Inflammatory macrophage (primary cell): ENCODE measurements at places on chromosomes 12 and 14.

- DNase-seq, result no peak
Measured at GRCh38 chr14:99201351-99202073, 70.5 kb downstream of the BCL11B start.

DNA sequence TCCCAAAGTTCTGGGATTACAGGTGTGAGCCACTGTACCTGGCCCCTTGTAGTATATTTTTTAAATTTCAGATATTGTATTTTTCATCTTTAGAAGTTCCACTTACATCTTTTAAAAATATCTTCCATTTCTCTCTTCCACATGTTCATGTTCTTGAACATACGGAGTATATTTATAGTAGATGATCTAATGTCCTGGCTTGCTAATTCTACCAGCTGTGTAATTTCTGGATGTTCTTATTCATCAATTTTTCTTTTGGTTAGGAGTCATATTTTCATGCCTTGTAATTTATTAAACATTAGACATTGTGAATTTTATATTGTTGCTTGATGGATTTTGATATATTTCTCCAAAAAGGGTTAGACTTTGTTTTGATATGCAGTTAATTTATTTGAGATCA, 30.8 kb downstream of the NTN4 start:
- no peak for DNase-seq

- no peak for DNase-seq
Measured at GRCh38 chr14:100593751-100594624, 6.8 kb upstream of the BEGAIN start.

- DNase-seq, result no peak
Measured at GRCh38 chr12:93884794-93885460, 207.8 kb downstream of the CRADD start.

- peak; percentile 63 for DNase-seq
Measured at GRCh38 chr14:24411443-24412389, 12.9 kb downstream of the NYNRIN start.

DNA sequence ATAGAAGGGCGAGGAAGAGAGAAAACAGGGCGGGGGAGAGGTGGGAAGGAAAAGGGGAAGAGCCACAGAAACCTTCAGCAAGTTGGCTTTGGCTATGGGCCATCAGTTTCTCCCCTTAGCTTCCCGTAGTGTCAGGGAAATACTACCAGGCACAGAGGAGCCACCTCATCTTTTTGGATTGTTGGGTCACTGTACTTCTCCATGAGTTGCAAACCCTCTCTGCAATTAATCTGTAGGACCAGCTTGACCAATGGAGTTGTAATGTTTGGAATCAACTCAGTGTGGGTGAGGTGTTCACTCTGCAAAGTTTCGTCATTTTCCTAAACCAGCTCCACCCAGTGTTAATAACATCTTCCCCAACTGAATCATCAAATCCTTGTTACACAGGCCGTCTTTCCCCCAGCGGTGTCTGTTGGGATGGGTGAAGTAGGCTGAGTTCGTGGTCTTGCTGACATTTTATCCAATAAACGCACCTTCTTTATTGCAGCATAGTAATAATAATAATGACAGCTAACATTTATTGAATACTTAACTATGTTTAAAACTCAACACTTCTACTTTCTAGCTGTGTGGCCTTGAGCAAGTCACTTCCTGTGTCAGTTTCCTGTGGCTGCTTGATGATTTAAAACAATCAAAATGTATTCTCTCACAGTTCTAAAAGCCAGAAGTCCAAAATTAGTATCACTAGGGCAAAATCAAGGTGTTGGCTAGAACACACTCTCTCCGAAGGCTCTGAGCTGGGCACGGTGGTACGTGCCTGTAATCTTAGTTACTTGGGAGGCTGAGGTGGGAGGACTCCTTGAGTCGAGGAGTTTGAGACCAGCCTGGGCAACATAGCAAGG, 8.1 kb upstream of the GLTP start:
- peak; percentile 95 for DNase-seq

DNA sequence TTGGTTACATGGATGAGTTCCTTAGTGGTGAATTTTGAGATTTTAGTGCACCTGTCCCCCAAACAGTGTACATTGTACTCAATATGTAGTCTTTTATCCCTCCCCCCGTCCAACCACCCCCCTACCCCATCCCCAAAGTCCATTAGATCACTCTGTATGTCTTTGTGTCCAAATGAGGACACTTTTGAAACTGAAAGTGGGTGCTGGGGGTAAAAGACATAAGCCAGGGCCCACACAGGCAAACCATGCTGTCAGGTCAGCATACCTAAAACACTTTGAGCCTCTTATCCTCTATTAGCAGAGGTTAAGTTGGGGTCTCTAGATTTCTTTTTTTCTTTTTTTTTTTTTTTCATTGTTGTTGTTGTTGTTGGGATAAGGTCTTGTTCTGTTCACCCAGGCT, 31.3 kb upstream of the KICS2 start:
- DNase-seq, result no peak

- DNase-seq, result no peak
Measured at GRCh38 chr12:68876461-68876860, 56.5 kb downstream of the CPM start.

DNA sequence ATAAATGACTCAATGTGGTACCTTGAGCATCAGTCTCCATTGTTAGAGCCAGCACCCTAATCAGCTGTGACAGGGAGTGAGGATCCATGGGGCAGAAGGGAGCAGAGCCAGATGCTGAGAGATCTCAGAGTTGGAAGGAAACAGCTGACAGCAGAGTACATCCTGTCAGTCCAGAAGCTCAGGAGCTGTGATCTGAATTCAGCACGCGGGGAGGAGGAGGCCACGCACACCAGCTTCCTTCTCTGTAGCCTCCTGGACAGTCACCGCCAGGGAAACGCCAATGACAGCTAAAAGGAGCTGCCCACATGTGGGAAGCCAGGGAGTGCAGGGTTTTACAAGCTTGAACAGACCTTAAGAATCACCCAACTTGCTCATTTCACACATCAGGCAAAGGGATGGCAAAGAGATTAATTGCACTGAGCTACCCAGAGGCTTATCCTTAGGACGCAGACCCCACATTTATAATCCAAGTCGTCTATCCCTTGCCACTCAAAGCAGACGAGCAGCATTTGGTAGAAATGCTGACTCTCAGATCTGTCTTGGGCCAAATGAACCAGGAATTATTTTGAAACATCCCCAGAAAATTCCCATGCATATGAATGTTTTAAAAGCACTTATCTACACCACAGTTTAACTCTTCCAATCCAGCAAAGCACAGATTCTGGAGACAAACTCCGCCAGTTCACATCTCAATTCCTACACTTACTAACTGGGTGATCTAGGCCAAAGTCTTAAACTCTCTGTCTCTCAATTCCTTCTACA, 322.6 kb upstream of the TMTC1 start:
- DNase-seq, result no peak

GRCh38 chr12:65449400-65449799, 170.9 kb downstream of the MSRB3 start:
- peak; percentile 18 for DNase-seq

DNA sequence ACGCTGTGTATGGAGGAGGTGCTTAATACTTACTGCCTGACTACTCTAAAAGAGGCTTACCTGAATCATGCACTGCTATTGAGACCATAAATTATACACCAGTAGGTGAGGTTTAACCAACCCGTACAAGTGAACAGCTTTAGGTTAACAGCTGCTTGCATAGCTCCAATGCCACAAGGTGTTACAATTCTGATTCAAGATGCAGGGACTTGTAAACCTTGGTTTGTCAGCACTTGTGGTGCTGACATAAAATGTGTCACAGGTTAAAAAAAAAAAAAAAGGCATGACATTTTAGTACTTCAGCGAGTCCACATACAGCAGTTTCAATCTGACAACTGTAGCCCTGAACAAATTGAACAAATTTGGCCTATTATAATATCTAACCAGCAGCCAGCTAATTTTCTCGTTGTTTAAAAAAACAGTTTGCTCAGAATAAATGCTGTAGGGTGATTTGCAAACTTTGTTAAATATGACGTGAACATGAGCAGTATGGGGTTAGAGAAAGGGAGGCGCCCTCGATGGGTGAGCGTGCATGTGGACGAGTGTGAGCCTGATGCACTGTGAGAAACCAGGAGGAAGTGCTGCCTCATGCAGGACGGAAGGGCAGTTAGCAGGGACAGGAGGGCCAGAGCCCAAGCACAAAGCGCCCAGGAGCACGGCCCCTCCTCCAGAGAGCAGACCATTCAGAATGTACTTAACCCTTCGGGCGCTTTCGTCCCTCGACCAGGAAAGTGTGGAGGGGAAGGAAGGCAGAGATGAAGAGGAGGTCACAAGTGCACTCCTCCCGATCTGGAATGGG, 44.7 kb downstream of the TCHP start:
- peak; percentile 16 for DNase-seq

DNA sequence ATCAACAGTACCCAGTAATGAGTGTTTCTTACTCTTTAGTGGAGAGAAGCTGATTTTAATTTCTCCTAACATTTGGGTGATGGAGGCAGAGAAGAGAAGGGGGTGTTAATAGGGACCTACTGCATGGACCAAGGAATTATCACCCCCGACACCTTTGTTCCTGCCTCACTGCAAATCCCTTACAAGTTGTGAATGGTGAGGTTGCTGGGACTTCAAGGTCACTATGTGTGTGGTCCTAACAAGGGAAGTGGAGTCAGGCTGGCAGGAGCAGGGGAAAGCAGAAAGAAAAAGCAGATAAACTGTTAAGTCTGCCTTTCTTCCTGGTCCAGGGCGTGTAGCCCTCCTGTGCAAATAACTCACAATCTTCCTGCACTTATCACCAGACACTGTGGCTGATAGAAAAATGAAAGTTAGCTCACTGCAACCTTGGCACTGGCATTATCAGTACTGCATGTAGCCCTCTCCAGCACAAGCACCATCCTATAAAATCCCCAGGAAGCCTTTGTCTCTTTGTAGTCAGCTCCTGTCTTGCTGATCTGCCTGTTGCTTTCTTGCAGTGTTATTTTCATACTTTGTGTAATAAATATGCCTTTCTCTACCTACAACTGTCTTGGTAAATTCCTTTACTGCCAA, 112.3 kb upstream of the DNM1L start:
- DNase-seq, result no peak

DNA sequence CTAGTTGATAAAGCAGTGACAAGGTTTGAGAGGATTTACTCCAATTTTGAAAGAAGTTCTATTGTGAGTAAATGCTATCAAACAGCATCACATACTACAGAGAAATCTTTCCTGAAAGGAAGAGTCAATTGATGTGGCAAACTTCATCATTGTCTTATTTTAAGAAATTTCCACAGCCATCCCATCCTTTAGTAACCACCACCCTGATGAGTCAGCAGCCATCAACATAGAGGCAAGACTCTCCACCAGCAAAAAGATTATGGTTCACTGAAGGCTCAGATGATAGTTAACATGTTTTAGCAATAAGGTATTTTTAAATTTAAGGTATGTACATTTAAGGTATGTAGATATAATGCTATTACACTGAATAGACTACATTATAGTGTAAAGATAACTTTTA, 122.1 kb upstream of the ARHGAP5 start:
- DNase-seq, result no peak

DNA sequence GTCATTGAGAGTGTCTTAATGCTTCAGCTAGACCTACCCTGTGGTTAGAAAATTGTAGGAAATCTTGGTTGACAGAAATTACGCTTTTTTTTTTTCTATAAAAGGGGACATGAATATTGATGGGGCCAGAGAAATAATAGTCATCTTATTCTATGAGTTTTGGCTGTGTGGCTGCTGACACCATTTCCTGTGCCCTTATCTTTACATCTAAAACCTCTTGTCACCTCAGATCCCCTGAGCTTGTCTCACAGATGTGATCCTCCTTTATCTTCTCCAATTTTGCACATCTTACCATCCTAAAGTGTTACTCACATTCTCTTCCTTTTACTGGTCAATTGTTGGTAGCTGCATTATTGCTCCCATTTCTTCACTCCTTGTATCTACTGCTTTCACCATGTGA, 36.1 kb downstream of the ASCL1 start:
- no peak for DNase-seq

GRCh38 chr12:8609061-8609570, 3.5 kb downstream of the AICDA start:
- DNase-seq, result peak; percentile 63

DNA sequence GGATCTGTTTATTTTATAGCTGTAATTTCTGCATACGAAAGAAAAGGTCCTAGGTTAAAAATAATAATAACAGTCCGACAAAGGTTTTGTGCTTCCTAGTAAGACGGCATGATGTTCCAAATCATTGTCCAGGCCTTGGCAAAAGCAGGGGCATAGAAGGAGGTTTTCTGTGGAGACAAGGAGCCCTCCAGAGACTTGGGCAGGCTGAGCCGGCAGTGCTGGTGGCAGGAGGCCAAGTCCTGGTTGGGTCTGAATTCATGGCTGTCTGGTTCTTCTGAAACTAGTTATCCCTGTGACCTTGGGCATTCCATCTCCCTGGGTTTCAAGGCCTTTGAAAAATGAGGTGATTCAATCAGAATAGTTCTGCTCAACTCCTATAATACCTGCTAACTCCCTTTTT, 44.0 kb downstream of the KCNK13 start:
- DNase-seq, result no peak

GRCh38 chr14:62631176-62631575, 414.1 kb downstream of the KCNH5 start:
- no peak for DNase-seq

DNA sequence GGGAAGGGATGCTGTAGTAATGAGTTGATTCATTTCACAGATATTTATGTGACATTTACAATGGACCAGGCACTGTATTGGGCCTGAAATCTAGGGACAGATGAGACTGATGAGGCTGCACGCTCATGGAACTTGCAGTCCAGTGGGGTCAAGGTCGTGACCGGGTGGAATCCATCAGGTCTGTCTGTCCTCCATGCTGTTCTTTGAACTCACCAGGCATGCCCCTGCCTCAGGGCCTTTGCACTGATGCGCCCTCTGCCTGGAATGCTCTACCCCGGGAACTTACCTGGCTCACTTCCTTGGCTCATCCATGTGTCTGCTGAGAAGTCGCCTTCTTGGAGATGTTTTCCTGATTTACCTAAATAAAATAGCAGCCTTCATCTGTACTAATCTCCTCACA, 200.1 kb downstream of the VRK1 start:
- DNase-seq, result no peak

DNA sequence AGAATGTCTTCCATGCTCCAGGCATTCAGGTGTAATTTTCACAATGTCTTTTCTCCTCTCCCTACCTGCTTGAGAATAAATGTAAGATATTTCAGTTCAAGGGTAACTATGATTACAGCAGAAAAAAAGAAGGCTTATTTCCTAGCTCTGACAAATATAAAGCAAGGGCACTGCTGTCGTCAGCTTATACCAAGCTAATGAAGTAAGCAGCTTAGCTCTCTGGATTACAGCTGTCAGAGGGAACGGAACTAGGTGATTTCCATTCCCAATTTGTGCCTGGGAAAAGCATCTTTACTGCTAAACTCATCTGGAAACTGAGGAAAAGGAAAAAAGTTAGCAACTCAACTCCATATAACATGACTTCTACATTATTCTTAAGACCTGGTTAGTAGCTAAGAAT, 56.5 kb downstream of the ZFYVE26 start:
- no peak for DNase-seq

DNA sequence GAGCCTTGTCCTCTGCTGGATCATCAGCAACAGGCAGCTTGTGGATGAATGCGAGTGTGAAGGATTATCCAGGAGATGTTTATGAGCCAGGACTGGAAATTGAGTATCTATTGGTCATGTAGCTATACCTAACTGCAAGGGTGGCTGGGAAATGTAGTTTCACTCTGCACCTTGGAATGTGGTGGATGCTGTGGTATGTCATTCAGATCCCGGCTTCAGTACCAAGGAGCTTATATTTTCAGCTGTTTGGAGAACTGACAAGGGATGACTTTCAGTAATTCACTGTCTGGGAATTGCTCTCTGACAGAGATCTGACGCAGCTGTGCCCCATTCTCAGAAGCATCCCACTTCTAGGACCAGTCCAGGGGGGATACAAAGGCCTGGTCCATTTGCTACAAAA, 792.3 kb upstream of the NOVA1 start:
- DNase-seq, result no peak
